ENCODE measurements at places on chromosomes 1 and 21. TPM values are rescaled to one million over a fixed set of nuclear protein-coding genes. Genes with fewer than 3 reads are reported as not detected.

The HES2 gene
- total RNA-seq: not detected

The RHD gene
- 0.19 TPM for total RNA-seq

The CCDC17 gene
- total RNA-seq: 7.7 TPM

The TTC24 gene
- total RNA-seq: 13.2 TPM

The NCF2 gene
- 6.9 TPM for total RNA-seq

The MTARC1 gene
- 0.09 TPM for total RNA-seq

The LDLRAD1 gene
- not detected for total RNA-seq

The TDRD5 gene
- not detected for total RNA-seq

The RAB3B gene
- total RNA-seq: 0.02 TPM

The STUM gene
- not detected for total RNA-seq

The RORC gene
- total RNA-seq: 8.9 TPM

The CTSS gene
- 92.9 TPM for total RNA-seq

DNA sequence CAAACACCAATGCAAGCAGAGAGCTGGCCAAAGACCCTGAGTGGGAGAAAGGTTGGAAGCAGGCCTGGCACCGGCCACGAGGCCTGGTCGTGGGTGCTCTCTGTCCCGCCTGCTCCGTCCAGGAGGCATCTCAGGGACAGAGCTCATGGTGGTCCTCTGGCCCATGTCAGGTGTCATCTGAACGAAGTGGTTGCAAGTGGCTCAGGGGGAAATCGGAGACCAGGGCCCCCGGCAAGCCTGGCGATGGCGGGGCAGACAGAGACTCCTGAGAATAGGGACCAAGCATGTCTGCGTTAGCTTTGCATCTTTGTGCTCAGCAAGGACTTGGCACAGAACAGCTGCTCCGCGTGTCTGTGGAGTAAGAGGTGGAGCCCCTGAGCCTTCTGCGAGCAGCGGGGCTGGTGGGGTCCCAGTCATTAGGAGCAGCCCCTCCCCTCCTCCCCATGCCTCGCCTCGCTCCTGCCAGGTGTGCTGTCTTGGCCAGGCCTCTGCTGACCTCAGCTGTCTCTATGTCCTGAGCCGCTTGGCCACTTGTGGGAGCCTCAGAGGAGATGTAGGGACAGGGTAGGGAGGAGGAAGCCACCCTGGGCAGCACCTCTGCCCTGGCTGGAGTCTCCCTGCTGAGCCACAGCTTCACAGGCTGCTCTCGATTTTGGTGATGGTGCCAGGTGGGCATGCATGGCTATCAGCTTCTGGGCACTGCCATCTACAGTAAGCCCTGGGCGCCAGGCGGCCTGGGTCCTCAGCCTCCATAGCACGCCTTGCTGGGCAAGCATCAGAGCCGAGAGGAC, 362.9 kb upstream of the VAMP3 start:
- no peaks in the 10 kb centered on the region for H3K36me3 ChIP-seq
- peaks cover 33% of the 10 kb centered on the region for H3K27me3 ChIP-seq
- H3K4me3 ChIP-seq: no peak overlapping the region

DNA sequence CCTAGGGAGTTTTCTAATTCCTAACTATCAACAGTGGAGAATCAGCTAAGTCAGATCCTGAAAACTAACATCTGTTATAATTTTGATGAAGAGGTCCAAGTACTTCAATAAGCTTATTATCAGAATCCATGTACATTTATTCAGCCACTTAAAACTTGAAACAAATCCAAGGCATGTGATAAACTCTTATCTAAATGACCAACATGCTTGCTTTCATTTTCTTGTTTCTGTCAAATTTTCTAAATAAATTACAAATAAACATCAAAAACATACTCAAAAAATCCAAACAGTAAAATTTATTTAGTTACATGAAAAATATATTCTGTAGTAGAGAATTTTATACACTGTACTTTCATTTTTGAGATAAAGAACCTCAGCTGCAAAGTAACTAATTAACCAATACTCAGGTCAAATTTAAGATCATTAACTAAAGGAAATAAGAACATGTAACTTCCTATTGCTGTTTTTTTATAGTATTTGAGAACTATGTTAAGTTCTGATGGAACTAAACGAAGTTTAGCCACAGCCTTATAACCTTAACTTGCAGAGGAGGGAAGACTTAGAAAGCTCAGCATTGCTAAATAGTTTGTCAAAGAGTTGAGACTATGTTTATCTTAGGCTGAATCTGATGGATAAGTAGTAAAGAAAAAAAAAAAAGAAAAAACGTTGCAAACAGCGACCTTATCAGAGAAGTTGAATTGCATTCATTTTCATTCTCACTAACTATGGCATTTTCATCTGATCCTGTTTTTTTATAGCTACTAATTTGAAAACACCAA, 44.9 kb downstream of the SYNJ1 start:
- H3K27me3 ChIP-seq: no peaks in the 10 kb centered on the region
- no peaks in the 10 kb centered on the region for H3K4me1 ChIP-seq
- no peaks in the 10 kb centered on the region for H3K36me3 ChIP-seq
- DNase-seq: no peak
- no peak overlapping the region for H3K4me3 ChIP-seq
- no peak overlapping the region for H3K27ac ChIP-seq

- H3K36me3 ChIP-seq: peaks cover 7% of the 10 kb centered on the region
- peak; percentile 54 for DNase-seq
These were observed 77.9 kb downstream of the ADARB1 start for GRCh38 chr21:45152265-45152746.

DNA sequence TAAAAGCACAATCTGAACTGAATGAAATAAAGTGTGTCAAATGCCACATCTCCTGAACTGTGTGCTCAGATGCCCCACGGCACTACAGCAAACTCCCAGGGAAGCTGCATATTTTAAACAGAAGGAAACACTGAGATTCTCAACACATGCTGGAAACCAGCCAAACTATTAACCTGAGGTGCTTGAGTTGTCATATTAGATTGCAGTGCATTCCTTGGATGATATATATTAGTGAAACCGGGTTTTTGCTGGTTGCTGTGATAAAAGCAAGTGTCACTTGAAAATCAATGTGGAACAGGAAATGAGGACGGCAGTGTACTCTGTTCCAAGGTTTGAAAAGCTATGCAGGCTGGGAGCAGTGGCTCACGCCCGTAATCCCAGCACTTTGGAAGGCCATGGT, 8.7 kb downstream of the SYNJ1 start:
- no peaks in the 10 kb centered on the region for H3K36me3 ChIP-seq
- no peaks in the 10 kb centered on the region for H3K4me1 ChIP-seq
- no peak overlapping the region for H3K27ac ChIP-seq
- H3K27me3 ChIP-seq: no peaks in the 10 kb centered on the region
- H3K4me3 ChIP-seq: no peak overlapping the region
- no peak for DNase-seq

DNA sequence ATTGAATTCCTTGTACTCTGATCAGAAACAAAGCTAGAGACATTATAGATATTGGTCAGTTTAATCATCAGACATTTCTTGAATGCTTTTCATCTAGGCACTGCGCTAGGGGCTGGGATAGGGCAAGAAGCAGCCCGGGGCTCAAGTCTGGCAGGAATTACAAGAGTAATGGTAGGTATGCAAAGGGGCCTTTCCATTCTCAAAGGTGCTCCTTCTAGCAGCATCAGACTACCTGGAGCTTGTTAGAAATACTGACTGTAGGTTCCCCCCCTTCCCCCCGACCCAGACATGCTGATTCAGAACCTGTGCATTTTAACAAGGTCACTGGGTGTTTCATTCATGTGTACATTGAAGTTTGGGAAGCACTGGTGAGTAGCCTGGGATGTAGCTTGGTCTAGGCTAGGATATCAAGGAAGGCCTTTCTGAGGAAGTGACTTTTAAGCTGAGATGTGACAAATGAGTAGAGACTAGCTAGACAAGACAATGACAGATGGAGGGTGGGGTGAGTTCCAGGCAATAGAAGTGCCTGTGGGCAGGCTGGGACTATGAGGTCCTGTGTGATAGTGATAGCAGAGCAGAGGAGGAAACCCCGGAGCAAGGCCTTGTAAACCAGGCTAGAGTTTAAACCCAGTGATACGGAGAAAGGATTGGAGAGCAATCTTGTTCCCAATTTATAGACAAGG, 26.3 kb downstream of the NFASC start:
- no peaks in the 10 kb centered on the region for H3K4me1 ChIP-seq
- no peaks in the 10 kb centered on the region for H3K36me3 ChIP-seq
- no peak overlapping the region for H3K4me3 ChIP-seq
- H3K27ac ChIP-seq: no peak overlapping the region
- DNase-seq: no peak

DNA sequence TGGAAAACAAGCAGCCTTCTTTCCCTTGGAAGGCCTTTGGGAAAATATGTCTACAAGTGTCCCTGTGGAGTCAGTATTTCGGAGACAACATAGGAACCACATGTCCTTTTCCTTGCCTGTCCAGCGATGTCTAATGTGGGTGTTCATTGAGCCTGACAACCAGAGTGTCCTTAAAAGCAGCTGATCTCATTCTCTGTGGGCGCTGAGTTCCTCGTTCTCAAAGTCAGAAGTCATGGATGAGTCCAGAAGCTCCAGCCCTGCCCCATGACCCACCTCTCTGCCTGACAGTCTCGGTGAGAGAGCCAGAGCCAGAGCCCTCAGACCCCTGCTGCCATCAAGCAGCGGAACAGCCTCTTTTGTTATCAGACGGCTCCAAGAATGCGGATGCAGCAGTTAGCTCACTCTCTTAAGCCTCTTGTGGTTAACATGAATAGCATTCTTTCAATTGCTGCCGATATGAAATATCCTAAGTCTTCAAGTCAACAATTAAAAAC, 329.2 kb downstream of the TGFB2 start:
- H3K4me3 ChIP-seq: no peak overlapping the region
- H3K27ac ChIP-seq: no peak overlapping the region
- H3K36me3 ChIP-seq: no peaks in the 10 kb centered on the region
- H3K4me1 ChIP-seq: no peaks in the 10 kb centered on the region
- no peaks in the 10 kb centered on the region for H3K27me3 ChIP-seq

DNA sequence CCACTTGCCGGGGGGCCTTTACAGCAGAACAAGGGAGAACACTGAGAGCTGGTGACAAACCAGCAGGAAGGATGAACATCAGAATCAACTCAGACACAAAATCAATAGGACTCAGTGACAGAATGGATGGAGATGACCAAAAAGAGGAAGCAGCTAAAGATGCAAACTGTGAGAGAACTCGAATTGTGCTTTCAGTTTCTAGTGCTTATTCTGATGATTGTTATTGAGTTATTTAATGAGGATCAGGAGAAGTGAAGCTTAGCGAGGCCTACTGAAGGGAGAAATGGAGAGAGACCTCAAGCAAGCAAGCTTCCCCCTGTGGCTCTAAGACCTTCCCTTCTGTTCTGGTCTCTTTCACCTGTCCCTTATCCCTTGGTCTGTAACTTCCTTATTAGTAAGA, 30.3 kb upstream of the TMEM125 start:
- DNase-seq: no peak
- H3K4me3 ChIP-seq: no peak overlapping the region
- H3K27ac ChIP-seq: no peak overlapping the region
- H3K36me3 ChIP-seq: no peaks in the 10 kb centered on the region
- H3K4me1 ChIP-seq: no peaks in the 10 kb centered on the region

DNA sequence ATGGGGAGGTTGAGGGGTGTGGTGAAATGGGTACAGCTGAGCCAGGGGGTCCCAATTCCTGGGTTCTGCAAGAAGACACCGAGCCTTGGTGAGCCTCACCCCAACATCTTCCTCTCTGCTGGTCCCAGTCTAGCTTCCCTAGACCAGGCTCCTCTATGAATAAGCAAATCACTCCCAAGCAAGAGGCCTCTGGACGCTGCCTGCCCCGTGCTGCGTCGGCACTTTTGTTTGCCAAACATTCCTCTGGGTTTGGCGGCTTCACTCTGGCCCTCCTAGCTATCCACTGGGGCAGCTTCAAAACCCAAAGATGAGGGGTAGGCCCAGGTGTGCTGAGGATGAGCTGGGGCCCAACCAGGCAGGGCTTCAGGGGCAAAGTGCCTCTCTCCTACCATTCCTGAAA, 137.1 kb upstream of the CD34 start:
- DNase-seq: no peak
- H3K4me1 ChIP-seq: no peaks in the 10 kb centered on the region
- no peaks in the 10 kb centered on the region for H3K36me3 ChIP-seq

DNA sequence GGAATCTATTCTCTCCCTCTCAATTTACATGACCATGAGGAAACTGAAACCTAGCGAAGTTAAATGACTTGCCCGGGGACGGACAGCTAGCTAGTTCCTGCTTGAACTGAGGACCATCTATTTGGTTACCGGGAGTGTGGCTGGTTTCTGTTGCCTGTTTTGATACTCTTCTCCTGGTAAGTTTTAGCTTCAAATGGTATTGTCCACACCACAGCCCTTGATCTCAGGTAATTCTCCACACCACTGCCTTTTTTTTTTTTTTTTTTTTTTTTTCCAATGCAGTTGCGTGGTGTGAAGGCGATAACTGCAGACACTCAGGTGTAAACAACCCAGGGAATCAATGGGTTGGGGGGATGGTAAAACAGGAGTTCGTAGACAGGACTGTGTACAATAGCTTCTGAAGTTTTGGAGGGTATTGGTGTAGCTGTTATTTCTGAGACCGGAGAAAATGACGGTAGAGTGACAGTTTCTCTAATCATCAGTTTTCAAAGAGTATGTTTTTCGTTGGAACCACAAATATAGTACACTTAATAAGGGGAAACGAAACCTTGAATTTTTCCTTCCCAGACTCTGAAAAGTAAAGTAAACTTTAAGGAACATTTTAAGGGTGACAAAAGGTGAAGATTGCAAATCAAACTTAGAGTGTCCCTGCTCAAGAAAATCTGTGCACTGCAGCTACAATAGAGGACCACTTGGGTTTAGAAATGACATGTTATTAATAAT, 125.3 kb upstream of the CACYBP start:
- H3K4me1 ChIP-seq: no peaks in the 10 kb centered on the region
- H3K27ac ChIP-seq: no peak overlapping the region
- H3K27me3 ChIP-seq: no peaks in the 10 kb centered on the region
- peak overlapping the region; percentile 27 for H3K4me3 ChIP-seq

- DNase-seq: no peak
- no peaks in the 10 kb centered on the region for H3K36me3 ChIP-seq
- peaks cover 67% of the 10 kb centered on the region for H3K4me1 ChIP-seq
- no peak overlapping the region for H3K27ac ChIP-seq
- no peak overlapping the region for H3K4me3 ChIP-seq
- H3K27me3 ChIP-seq: peaks cover 3% of the 10 kb centered on the region
These were observed 81.0 kb upstream of the VAV3 start for GRCh38 chr1:108046026-108046425.

GRCh38 chr1:197170538-197170937, 24.1 kb upstream of the ASPM start:
- H3K27ac ChIP-seq: no peak overlapping the region
- H3K4me1 ChIP-seq: no peaks in the 10 kb centered on the region
- no peaks in the 10 kb centered on the region for H3K36me3 ChIP-seq
- H3K27me3 ChIP-seq: no peaks in the 10 kb centered on the region

DNA sequence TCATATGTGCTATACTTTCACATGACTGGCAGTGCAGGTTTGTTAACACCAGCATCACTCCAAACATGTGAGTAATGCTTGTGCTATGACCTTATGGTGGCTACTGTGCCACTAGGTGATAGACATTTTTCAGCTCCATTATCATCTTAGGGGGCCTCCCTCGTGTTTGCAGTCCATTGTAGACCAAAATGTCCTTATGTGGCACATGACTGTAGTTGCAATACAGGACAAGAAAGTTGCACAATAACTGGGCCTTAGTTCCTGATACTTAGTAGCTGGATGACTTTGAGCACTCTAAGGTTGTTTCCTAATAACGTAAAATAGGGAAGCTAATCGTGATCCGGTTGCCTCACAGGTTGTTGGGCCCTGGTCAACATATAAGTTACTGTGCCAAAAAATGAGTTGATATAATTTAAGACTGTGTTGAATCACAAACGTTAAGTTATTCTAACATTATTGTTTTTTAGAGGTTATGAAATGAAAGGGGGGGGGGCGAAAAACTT, 511 bp upstream of the SNX27 start:
- DNase-seq: no peak
- H3K4me1 ChIP-seq: peaks cover 17% of the 10 kb centered on the region
- H3K27me3 ChIP-seq: peaks cover 2% of the 10 kb centered on the region
- peaks cover 6% of the 10 kb centered on the region for H3K36me3 ChIP-seq

- no peak overlapping the region for H3K4me3 ChIP-seq
- H3K36me3 ChIP-seq: no peaks in the 10 kb centered on the region
- no peaks in the 10 kb centered on the region for H3K4me1 ChIP-seq
- DNase-seq: no peak
These were observed 704.5 kb upstream of the ADGRL4 start for GRCh38 chr1:79711001-79711431.

All from T-cell (primary cell).